BE2C (cell line): ENCODE measurements at places on chromosomes 16 and 17.

DNA sequence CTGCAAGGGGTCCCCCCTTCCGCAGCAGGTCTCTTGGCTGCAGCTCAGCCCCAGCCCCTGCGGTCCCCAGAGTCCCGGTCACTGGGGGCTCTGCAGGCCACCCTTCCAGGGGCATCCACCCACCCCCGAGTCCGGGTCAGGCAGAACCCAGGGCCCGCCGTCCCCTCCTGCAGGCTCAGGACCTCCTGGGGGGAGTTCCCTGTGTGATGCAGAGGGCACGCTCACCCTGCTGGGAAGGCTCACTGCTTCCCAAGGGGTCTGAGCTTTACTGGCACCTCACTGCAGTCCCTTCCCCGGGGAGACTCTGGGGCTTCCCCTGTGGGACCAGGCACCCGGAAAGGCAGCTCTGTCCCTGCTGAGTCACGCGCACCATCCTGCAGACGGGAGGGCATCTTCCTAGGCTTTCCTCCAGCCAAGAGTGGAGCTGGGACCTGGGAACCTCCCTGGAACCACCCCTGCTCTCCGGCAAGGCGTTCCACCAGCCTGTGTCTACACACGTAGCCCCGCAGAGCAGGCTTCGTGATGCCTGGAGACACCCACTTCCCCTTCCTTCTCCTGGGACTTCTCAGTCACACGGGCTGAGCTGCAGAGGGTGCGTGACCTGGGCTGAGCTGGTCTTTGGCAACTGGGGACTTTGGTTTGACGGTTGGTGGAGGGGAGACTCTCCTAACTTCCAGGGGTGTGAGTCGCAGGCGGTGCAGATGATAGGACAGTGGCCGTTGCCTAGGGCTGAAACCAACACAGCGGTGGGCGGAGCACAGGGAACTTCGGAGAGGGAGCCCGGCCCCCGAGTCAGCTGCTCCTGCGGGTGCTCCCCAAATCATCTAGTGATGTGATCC is 23.4 kb downstream of the SLC25A10 start:
- DNase-seq = no peak

- no peak for DNase-seq
These were observed 27.8 kb upstream of the TVP23A start for GRCh38 chr16:10846213-10846998.

GRCh38 chr16:49661465-49662187 is 194.3 kb downstream of the ZNF423 start:
- peak; percentile 66 for DNase-seq

DNA sequence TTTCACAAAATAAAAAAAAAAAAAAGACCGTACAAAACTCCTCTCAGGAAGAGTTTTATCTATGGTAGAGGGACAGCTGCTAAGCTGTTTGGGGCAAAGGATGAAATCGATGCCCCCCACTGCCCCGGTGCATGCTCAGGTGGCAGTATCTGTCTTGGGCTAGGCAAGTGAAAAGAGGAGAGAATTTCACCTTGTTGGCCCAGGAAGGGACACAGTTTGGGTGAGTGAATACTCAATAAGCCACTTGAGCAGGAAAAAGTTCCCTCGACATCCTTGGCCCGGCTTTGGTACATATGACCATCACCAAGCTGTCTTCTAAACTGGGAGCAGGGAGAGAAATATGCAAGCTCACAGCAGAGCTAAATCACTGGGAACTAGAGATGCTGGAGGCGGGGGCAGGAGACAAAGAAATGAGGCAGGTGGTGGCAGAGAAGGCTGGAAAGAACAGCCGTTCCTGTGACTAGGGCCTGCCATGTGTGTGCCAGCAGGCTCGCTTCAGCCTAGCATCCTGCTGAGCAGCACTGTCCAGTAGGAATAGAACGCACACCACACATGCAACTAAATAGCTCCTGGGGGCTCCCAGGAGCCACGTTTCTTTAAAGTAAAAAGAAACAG is 8.2 kb upstream of the EIF1 start:
- DNase-seq = no peak

GRCh38 chr16:89150090-89150835 is 21.3 kb upstream of the CDH15 start:
- peak; percentile 12 for DNase-seq

GRCh38 chr17:4960279-4960922 is 7.2 kb downstream of the SPAG7 start:
- DNase-seq = no peak

GRCh38 chr17:66425756-66426396 is 123.5 kb downstream of the PRKCA start:
- DNase-seq = no peak

DNA sequence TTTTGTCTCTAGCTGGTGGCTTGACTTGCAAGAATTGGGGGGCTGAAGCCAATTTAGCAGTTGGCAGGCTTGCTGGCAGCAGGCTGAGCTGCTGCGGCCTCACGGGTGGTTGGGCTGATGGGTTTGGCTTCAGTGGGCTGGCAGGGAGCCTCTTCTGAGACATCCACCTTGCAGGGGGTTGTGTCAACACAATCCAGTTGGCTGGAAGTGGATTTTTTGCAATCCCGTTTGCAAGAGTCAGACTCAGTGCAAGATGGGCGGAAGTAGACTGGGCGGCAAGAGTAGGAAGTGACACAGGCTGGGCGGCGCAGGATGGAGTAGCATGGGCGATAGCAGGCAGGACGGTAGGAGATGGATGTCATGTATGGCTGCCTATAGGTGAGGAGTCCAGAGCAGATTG is 1.5 kb downstream of the KRTAP16-1 start:
- no peak for DNase-seq

DNA sequence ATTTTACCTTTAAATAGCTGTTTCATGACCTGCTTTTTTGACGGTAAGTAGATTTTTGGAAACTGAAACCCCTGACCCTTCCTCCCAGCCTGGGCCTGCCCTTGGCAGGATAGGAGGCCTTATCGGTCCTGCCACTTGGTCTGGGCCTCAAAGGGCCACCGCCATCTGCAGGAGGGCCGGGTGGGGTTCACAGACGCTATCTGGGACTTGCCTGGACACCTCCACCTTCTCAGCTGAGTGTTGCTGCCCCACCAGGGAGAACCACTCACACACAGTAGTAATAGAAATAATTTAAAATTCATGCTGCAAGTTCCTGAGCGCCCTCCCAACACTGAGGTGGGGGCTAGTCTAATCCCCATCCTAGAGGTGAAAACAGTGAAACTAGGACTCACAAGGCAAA is 4.6 kb upstream of the NPRL3 start:
- no peak for DNase-seq

GRCh38 chr16:11794996-11795886 is 1.8 kb downstream of the ZC3H7A start:
- DNase-seq = no peak

GRCh38 chr17:41064301-41064700 is 1.4 kb downstream of the KRTAP2-4 start:
- no peak for DNase-seq

DNA sequence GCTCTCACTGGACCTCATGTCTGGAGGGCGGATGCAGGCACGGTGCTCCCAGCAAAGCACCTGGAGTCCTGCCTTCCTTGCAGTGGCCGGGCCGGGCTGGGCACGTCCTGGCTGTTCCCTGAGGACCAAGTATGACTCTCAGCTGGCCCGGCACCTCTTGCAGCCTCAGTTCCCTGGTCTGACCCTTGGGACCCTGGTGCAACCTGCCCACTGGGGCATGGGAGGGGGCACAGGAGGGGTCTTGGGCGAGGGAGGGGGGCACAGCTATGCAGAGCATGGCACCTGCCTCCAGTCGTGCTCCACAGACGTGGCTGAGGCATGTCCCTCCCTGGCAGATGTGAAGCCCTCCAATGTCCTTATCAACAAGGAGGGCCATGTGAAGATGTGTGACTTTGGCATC is 19.6 kb downstream of the MAP2K3 start:
- no peak for DNase-seq

- DNase-seq = no peak
These were observed 680 bp upstream of the CCL15 start for GRCh38 chr17:36001862-36002603.

DNA sequence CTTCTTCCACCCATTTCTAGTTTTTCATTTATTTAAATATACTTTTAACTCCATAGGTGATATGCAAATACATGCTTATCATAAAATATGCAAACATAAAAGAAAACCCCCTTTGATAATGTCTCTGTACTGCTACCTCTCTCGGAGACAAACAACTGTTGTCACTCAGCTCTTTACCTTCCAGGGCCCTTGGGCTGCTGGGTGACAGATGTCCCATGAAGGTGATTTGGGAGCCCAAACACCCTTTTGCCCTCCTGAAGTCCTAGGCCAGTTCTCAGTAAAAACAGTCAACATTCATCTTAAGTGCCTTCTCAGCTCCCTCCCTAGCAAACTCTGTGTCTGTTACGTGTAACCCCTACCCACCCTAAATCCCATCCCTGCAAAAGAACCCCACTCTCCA is 37.5 kb downstream of the CHD9 start:
- DNase-seq = peak; percentile 22

- DNase-seq = no peak
These were observed 113.8 kb downstream of the OR1D5 start for GRCh38 chr17:2949469-2950044.

- DNase-seq = peak; percentile 50
These were observed 15.2 kb downstream of the MED24 start for GRCh38 chr17:40038882-40039513.
